ENCODE measurements at places on chromosomes 6 and 20. TPM values are rescaled to one million over a fixed set of nuclear protein-coding genes. Genes with fewer than 3 reads are reported as not detected.
A peak's percentile ranks its signal among the peaks of the same experiment; 100 is the strongest.

GRCh38 chr6:112086744-112087135 is 542 bp downstream of the TUBE1 start:
- H3K27ac ChIP-seq: no peak overlapping the region
- H3K36me3 ChIP-seq: no peaks in the 10 kb centered on the region
- H3K4me1 ChIP-seq: no peaks in the 10 kb centered on the region
- DNase-seq: no peak
- H3K27me3 ChIP-seq: no peaks in the 10 kb centered on the region

DNA sequence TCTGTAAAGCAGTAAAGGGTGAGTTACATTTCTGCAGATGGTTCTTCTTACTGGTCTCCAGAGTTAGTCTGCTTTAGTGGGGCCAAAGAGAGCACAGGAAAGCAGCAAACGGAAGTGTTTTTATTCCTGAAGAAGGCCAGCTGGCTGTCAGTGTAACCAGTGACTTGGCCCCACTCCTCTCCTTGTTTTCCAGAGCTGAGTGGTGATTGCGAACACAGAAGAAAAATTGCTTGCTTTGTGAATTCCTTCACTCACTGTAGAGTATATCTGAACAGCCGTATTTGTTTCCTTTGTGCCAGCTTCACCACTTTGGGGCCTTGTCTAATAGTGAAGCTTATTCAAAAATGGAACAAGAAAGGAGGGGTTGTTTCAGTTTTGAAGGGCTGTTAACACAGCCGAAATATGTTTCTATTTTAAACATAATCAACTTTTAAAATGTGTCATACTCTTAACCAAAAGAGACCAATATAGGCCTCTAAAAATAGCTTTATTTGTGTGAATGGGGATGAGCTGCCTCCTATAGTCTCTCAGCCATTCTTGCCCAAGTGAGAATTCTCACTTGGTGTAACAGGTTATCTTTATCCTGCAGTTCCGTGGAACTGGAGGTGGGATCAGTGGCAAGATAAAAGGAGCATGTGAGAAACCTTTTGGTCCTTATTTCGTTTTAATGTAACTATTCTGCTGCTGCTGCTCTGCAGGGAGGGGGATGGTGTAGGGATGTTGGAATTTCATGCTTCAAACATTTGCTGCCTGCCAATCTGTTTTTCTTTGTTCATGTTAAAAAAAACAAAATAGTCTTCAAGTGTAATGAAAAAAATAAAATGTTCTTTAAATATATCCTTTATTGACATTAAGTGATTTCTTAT is 37.8 kb downstream of the ZC2HC1B start:
- no peaks in the 10 kb centered on the region for H3K36me3 ChIP-seq
- no peak for DNase-seq
- no peaks in the 10 kb centered on the region for H3K27me3 ChIP-seq
- no peak overlapping the region for H3K27ac ChIP-seq
- H3K4me1 ChIP-seq: no peaks in the 10 kb centered on the region

- no peaks in the 10 kb centered on the region for H3K27me3 ChIP-seq
- DNase-seq: no peak
- no peak overlapping the region for H3K4me3 ChIP-seq
- H3K4me1 ChIP-seq: no peaks in the 10 kb centered on the region
Measured at GRCh38 chr6:127381384-127381783, 38.0 kb upstream of the ECHDC1 start.

- H3K27me3 ChIP-seq: no peaks in the 10 kb centered on the region
- H3K27ac ChIP-seq: no peak overlapping the region
- H3K4me3 ChIP-seq: no peak overlapping the region
- peaks cover 23% of the 10 kb centered on the region for H3K36me3 ChIP-seq
- no peak for DNase-seq
Measured at GRCh38 chr6:20409427-20409971, 7.8 kb downstream of the E2F3 start.

DNA sequence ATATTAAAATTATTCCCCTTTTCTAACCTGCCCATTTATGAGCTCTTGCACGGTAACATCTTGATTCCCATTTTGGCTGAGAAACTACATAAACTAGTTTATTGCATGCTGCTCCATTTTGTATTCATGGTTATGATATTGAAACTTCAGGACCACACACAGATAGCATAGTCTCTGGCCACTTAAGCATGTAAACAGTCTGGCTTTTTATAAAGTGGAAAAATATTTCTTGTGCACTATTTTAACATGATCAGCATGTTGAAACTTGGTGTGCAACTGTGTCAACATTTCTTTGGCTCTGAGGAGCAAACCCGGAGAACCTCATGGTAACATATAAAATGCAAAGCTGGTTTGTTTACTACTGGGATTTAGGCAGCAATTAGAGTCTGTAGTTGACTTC is 70.7 kb downstream of the SLX4IP start:
- H3K4me3 ChIP-seq: no peak overlapping the region
- H3K4me1 ChIP-seq: peaks cover 12% of the 10 kb centered on the region
- no peak for DNase-seq
- no peak overlapping the region for H3K27ac ChIP-seq
- peaks cover 2% of the 10 kb centered on the region for H3K36me3 ChIP-seq

DNA sequence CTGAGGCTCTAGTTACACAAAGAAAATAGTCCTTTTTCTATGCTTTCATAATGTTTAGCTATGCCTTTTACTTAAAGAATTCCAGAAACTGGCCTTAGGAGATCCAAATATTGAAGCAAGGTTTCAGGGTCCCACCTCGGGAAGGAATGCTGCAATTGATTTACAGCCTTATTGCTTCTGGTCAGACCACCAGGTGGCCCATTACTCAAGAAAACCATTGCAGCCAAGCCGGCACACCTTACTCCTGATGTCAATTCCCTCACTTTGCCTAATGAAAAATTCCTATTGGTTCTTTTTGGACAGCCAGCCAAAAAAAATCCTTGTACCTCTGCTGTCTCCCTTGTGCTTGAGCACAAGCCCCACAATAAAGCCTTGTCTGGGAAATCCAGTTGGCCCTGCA is 173.9 kb downstream of the LMBRD1 start:
- peaks cover 3% of the 10 kb centered on the region for H3K4me1 ChIP-seq
- H3K36me3 ChIP-seq: no peaks in the 10 kb centered on the region
- DNase-seq: peak; percentile 43
- H3K27me3 ChIP-seq: no peaks in the 10 kb centered on the region
- no peak overlapping the region for H3K4me3 ChIP-seq

GRCh38 chr6:150887978-150888563 is 22.6 kb downstream of the MTHFD1L start:
- H3K27me3 ChIP-seq: no peaks in the 10 kb centered on the region
- no peak overlapping the region for H3K27ac ChIP-seq
- no peaks in the 10 kb centered on the region for H3K4me1 ChIP-seq
- DNase-seq: no peak
- H3K36me3 ChIP-seq: peaks cover 83% of the 10 kb centered on the region
- no peak overlapping the region for H3K4me3 ChIP-seq

The NINL gene
- total RNA-seq: 29.2 TPM

The TSPYL1 gene
- total RNA-seq: 76.8 TPM

All from H9 (cell line).